Thymus (tissue), 14 donors: ENCODE measurements at places on chromosomes 7 and 10. TPM values are rescaled to one million over a fixed set of nuclear protein-coding genes. Genes with fewer than 3 reads are reported as not detected.

ELMO1 gene
- 18.7 TPM for polyA plus RNA-seq

TMEM184A gene
- 5.6 TPM for polyA plus RNA-seq

ADRB1 gene
- polyA plus RNA-seq = 0.62 TPM

DNA sequence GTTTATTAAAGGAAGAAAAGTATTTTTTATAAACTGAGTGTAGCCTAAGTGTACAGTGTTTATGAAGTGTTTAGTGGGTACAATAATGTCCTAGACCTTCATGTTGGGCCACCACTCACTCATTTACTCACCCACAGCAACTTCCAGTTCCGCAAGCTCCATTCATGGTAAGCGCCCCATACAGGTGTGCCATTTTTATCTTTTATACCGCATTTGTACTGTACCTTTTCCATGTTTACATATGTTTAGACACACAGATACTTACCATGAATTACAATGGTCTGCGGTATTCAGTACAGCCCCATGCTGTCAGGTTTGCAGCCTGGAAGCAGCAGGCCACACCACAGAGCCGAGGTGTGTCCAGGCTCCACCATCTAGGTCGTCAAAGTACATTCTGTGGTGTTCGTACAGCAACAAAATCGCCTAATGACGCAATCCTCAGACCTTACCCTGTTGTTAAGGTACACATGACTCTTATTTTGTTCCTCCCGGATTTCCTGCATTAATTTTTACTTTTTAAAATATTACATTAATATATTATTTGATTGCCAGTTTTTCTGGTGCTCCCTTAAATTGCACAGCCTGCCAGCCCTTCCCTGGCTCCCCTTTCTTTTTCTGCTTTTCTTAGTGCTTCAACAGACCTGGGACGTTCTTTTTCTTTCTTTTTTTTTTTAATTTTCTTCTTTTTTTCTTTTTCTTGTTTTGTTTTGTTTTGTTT, 881 bp upstream of the SSBP1 start:
- no peak for DNase-seq

DNA sequence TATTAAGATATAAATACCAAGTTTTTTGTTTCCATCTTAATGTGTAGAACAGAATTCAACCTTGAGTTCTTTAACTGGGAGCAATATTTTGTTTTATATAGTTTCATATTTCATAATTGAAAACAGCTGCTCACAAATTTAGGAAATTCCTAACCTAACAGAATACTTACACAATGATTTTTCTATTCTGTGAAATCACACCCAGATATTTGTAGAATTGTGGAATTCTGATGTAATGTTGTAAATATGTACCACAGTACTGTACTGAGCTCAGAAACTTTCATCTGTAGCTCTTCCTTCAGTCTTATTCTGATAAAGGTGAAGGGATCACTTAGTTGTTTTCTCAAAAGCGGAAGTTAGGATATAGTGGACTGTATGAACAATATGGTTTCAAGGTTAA, 143.4 kb upstream of the GLI3 start:
- no peak for DNase-seq

CPA4 gene
- polyA plus RNA-seq = 0.96 TPM

MYPN gene
- 0.11 TPM for polyA plus RNA-seq

- DNase-seq = no peak
Observed at GRCh38 chr10:106410331-106410730, 754.2 kb downstream of the SORCS1 start.

GRCh38 chr7:32119790-32120196, 49.6 kb upstream of the PDE1C start:
- no peak for DNase-seq
